Activated CD4-positive, CD25-positive, alpha-beta regulatory T cell treated with anti-CD3 and anti-CD28 coated beads, Interleukin-2, amount 50 U/mL, for 72 hours (primary cell): ENCODE measurements at places on chromosomes 1 and 21.

GRCh38 chr1:65505547-65506300 is 85.3 kb downstream of the LEPR start:
- no peak for DNase-seq

DNA sequence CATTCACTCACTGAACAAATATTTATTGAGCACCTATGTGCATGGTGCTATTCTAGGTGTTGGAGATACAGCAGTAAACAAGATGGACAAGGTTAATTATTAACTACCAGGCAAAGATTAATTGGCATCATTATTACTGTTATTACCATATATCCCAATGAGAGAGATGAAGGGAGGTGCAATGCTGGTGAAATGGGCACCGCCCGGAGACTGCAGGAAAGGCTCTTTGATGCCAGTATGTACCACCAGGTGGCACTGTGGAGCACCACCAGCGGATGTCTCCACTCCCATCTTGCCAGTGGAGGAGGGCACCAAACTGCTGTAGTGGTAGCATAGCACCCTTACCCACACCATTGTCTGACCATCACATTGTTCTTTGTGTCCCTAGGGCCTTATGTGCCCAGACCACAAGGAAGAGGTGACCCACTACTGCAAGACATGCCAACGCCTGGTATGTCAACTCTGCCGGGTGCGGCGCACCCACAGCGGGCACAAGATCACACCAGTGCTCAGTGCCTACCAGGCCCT is 3.0 kb downstream of the TRIM46 start:
- peak; percentile 88 for DNase-seq

DNA sequence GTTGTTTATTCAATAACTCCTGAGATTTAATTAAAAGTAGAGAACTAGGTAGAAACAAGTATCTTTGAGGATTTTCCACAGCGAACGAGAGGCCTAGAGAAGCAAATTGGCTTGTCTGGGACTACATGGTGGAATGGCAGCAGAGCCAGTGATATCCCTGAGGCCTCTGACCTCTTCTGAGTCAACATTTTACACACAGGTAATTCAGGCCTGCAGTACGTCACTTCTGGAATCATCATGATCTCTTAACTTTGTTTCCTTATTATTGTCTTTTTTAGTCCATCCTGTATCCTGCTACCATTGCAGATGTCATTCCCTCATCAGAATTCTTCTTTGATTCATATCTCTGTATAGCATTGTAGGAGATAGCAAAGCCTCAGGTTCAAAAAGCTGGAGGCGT is 9.9 kb downstream of the SPRTN start:
- DNase-seq: no peak

- DNase-seq: no peak
Observed at GRCh38 chr1:3803905-3804626, 7.8 kb upstream of the LRRC47 start.

DNA sequence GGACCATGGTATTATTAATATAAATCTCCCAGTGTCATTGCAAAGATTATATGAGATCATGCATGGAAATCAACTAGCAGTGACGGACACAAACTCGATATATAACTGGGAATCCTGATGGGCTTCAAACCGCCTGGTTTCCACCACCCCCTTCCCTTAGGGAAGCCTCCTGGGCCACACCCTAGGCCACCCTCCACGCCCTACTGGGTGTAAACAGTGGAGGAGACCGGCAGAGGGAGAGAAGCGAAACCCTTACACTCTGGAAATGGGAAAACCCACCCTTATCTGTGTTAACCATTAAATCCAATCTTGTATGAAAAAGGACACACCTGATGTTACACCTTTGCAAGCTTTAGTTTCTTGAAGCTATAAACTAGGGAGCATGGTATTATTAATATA is 595 bp upstream of the ZNHIT6 start:
- no peak for DNase-seq

DNA sequence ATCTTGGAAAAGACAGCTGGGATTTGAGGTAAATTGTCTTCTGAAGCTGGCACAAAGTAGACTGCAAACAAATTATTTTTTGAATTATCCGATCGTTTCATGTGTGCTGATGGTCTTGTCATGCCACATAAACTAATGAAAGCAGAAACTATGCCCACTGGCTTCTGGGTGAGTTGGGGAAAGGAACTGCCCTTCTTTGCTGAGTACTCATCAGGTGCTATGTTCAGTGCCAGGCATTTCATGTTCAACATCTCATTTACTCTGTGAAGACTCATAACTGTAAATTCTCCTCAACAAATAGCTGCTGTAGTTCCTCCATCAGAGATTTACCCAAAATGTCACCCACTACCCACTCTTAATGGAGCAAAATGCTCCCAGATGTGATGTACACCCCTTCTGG is 1.2 kb downstream of the TRIT1 start:
- DNase-seq: no peak

DNA sequence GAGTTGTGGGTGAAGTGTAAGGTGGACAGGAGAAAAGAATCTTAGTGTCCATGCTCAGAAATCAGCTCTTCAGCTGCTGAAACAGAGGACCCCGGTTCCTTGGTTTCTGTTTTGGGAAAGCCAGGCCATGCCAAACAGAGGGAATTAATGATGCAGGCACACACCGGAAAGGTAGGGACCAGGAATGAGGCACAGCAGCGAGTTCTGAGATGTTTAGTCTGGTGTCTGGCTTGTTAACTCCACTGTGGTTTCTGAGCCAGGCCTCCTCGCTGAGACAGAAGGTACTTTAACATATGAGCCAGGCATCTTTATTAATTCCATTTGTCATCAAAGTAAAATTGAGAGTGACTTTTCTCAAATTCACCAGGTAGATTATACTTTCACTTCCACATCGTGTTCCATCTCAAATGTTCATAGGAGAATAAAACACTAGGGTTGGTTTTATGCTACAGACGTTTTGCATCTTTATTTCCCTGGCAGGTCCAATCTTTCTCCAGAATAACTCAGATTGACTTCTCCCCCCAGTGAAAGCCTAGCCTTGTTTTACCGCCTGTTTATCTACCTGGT is 23.5 kb downstream of the LRRC8D start:
- no peak for DNase-seq

DNA sequence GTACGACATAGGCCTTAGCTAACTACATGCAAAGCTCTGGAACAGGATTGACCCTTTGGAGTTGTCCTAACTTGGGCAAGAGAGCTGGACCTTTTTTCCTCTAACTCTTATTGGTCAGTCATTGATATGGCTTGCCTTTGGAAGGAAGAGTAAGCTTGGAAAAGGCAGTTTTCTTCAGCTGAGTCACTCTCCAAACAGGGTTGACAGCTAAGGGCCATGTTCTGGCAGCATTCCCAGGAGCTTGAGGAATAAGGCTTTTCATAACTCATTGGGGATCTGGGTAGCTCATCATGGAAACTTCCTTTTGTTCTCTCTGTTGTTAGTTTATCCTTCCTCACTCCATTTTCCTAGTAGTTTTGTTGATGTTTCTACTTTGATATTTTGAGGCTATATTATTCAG is 14.5 kb upstream of the ERRFI1 start:
- DNase-seq: no peak

DNA sequence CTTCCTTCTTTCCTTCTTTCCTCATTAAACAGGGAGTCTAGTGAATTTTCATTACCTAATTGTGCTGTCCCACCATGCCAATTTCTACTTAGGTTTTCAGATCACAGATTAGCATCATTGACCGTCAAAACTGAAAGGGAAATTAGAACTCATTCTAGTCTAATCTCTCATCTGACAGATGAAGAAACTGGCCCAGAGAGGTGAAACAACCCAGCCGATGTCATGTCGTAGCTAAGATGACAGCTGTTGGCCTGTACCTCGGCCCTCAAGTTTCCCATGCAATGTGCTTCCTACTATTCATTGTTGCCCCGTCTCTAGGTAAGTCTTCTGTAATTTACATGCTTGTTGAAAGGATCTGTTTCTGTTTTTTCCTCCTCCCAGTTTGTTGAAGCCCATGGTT is 128.2 kb upstream of the KIAA0040 start:
- DNase-seq: no peak

DNA sequence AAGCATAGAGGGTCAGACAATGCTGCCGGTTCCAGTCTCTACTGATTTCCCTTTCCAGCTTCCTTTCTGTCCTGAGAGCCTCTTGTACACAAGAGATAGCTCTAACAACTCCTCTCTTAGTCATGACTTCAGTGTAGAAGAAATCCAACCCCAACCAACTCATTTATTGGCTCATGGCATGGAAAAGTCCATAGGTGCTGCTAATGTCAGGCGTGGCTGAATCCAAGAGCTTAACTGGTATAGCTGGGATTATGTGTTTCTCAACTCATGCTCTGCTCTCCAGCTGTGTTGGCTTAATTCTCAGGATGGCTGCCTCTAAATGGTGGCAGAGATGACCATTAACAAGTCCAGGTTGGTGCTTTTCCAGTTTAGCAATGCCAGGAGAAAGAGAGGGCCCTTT is 12.4 kb upstream of the THRAP3 start:
- DNase-seq: no peak

DNA sequence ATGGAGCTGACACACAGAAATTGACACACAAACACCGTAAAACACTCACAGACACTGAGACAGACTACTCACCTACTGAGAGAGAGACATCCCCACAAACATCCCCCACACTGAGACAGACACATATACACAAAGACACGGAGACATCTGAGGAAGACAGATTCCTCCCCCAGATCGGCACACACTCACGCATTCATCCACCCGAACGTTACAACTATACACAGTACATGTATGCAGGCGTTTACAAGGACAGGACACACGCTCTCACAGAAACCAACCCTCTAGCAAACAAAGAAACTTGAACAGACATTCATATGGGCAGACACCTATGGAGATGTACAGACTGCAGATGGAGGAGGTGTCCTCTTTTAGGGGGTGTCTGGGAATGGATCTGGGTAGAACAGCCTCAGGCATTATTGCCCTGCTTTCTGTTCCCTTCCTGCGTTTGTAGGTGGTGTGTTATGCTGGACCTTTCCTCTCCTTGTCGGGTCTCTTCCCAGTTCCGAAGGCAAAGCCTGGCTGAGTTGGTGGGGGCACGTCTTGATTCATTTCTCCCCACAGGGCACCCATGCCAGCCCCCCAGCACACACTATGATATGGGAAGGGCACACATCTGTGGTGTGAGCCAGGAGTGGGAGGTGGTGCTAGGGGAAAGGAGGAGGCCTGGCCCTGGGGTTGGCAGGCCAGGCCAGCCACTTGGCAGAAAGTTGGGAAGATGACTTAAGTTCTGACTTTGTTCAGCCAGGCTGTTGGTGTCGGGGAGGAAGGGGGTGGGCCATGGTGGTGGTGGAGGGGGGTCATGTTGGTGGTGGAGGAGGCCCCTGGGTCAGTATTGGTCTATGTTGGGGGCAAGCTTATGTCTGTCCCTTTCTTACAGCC is 1.5 kb downstream of the KIRREL1 start:
- no peak for DNase-seq

GRCh38 chr1:62912028-62912638 is 128.2 kb downstream of the ATG4C start:
- no peak for DNase-seq

- no peak for DNase-seq
Observed at GRCh38 chr1:195941314-195941713, 666.9 kb downstream of the KCNT2 start.

GRCh38 chr1:207259391-207259790 is 62.1 kb upstream of the CD55 start:
- DNase-seq: no peak

GRCh38 chr1:42955311-42956063 is 3.2 kb downstream of the SLC2A1 start:
- DNase-seq: no peak

DNA sequence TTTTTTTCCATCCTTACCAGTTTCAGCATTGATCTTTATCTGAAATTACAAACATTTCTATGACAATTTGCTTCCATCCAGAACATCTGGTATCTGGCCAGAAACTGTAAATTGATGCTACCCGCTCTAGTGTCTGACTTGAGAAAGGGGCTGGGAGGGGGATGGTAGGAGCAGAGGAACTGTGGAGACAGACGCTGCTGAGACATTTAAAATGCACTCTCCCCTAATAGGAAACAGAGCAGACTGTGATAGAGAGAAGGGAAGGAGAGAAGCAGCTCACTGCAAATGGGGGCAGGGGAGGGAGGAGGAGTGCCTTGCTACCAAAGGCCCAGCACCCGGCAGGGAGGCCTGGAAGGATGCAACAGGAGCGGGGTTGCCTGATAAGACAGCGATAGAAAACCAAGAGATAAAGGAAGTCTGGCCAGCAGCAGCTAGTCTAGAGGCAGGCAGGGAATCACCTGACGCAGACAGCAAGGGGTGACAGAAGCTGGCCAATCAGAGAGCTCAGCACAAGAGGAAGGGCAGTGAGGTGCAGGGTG is 195.5 kb upstream of the NFIA start:
- DNase-seq: no peak
